ENCODE measurements at places on chromosomes 12 and 14.

- no peak for DNase-seq
Measured at GRCh38 chr12:4505376-4505986, 33.2 kb upstream of the RAD51AP1 start.

DNA sequence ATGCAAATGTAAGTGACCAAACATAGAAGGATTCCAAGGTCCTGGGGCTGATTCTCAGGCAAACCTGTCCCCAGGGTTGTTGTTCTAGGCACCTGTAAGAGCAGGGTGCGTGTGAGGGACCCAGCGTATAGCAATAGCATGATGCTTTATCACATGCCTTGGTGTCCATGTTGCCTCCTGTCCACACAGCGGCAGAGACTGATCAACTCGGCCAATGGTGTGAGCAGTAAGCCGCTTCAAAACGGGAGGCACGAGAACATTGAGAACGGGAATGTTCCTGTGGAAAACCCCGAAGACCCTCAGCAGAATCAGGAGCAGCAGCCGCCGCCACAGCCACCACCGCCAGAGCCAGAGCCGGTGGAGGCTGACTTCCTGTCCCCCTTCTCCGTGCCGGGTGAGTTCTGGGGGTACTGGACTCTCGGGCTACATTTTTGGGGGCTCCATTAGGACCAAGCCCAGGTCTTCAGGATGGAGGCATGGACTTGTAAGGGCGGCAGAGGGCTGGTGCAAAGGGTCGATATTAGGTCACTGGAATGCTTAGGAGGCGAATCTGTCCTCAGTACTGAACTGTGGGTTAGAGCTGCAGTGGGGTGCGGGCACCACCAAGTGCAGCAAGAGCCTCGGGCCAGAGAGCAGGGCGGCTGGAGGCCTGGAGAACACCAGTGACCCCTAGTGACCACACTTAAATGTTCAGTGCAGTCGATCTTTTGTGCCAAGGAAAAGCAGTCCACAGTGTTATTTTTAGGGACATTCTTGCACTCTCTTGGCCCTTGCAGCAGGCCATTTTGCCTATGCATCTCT, 57.2 kb upstream of the RIN3 start:
- peak; percentile 40 for DNase-seq

GRCh38 chr12:46265734-46266133, 3.1 kb downstream of the SLC38A1 start:
- DNase-seq = no peak

- DNase-seq = no peak
Measured at GRCh38 chr12:64675795-64676194, 65.5 kb downstream of the RASSF3 start.

DNA sequence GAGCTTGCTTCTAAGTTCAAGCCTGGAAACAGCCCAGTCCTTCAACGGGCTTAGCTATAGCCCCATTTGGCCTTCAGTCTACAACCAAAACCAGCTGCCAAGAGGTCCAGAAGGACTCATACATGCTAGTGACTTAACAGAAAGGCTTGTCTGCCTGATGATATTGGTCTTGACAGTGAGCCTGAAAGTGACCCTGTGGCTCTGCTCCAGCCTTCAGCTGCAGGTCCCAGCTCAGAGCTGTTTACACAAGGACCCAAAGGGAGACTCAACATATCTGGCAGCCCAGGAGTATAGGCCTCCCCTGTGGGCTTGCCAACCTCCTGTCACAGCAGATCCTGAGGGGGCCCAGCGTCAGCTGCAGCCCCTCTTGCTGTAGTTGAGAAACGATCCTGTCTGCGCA, 27.5 kb downstream of the COX16 start:
- no peak for DNase-seq

DNA sequence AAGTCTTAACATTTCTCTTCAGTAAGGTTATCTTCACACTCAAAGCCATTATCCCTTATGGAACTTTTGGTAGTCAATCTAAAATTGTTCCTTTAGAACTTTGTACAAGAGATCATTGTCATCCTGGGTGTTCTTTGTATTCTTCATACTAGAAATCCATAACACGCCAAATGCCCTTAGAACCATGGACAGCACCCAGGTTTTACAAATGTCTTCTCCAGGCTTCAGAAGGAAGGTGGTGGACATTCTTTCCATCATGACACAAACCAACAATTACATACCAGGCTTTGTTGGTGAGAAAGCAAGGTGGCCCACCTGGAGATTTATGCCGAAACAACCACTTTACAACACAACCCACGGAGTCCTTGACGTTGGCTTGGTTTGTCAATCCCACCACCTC, 365.6 kb upstream of the TBX3 start:
- no peak for DNase-seq

GRCh38 chr14:70139384-70139783, 49.4 kb downstream of the SLC8A3 start:
- no peak for DNase-seq

- DNase-seq = no peak
Measured at GRCh38 chr12:91057368-91058165, at the start of gene KERA. Gene KERA, minus strand, starts transcription at chr12:91058024. Its CDS starts 1,743 bp downstream, at chr12:91056281.

- DNase-seq = peak; percentile 78
Measured at GRCh38 chr14:71143381-71144290, 236.4 kb downstream of the PCNX1 start.

- DNase-seq = no peak
Measured at GRCh38 chr12:41120211-41120610, 67.9 kb upstream of the PDZRN4 start.

DNA sequence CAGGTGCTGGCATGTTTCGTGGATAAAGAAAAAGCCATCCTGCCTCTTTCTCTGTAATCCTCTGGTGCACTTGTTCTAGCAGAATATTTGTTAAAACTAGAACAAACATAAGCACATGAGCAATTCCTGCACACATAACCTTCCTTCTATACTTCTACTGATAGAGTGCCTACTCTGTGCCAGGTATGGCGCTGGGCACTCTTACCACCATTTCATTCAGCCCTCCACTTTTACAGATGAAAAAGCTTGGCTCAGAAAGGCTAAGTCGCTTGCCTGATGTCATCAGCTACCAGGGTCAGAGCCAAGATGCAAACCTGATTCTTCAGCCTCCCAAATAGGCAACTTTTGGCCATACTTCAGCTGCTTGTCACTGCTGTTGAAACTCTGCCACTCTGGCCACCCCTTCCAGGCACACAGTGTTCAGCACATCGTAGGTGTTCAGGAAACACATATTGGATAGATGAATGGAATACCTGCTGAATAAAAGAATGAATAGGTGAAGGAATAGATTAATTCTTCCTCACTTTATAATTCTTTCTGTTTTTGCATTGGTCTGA, 10.0 kb upstream of the C14orf132 start:
- DNase-seq = no peak

GRCh38 chr14:78785265-78785664, 615.1 kb downstream of the NRXN3 start:
- DNase-seq = no peak

DNA sequence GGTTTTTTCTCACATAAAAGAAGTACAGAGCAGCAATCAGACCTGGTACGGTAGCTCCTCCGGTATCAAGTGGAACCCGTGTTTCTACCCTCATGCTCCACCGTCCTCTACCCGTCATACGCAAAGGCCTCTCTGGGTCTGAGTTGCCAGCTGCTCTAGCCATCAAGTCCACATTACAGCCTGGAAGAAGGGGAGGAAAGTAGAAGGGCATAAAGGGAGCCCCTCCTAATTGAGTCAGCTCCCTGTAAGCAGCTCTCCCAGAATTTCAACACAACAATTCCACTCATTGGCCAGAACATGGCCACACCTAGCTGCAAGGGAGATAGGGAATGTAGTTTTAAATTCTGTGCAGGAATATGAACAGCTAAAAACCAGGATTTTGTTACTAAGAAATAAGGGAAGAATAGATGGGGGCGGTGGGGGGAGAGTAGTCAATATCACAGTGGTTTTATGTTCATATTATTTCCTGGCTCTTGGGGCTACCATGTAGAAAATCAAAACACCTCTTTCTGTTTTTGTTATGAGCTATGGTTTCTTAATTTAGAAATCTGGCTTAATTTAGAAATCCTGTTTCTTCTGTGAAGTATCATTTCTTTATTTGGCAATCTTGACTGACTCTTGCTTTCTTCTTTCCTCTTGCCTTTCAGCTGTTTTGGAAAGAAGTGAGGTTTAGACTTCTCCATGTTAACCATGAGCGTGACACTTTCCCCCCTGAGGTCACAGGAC, 103.9 kb downstream of the AKAP6 start:
- no peak for DNase-seq

DNA sequence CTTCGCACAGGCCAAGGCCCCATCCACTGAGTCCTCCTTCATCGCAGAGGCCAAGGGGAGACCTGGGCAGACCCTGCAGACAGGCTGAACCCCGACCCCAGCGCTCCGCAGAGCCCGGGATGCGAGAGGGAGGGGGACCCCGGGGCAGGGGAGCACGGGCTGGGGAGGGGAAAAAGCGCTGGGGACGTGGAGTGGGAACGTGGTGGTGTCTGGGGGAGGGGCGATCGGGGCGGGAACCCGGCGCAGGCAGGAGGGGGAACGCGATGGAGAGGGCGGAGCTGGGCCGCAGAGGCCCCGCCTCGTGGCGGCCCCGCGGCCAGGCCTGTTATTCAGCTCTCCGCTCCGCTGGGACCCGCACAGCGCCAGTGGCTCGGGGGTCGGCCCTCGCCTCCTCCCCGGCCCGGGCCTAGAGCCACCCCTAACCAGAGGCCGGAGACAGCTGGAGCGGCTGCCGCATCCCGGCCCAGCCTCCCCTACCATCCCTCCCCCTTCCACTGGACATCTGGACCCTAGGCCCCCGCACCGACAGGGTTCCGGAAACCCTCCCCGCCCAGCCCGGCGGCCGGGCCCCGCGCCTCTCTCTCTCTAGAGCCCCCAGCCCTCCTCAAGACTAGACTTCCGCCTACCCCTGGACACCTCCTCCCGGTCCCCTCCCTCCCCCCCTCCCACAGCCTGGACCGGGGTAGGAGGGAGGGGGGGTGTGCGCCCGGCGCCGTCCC, at the start of gene ARHGEF25:
Gene ARHGEF25 (plus strand): TSS at position 328 of the 719 bp plus-strand sequence. CDS start 460 bp downstream, outside the sequence.
- peak; percentile 59 for DNase-seq

DNA sequence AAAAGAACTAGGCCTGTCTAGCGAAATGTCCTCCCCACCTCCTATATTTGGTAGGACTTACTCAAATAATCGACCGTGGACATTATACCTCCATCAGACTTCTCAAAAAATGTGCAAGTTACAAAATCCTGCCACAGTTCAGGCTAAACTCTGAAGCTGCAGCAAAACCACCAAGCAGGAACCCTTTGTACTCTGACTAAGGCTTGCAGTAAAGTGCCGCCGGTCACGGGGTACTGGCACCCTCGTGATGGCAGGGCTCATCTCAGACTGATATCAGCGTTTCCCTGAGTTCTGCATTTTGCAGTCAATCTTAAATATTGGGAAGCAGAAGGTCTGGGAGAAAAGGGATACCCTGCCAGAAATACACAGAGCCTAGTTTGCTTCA, 17.1 kb downstream of the SLC11A2 start:
- peak; percentile 90 for DNase-seq

GRCh38 chr14:54257424-54257823, 139.4 kb upstream of the CDKN3 start:
- no peak for DNase-seq

GRCh38 chr12:101592921-101593320, 1.9 kb upstream of the MYBPC1 start:
- no peak for DNase-seq

DNA sequence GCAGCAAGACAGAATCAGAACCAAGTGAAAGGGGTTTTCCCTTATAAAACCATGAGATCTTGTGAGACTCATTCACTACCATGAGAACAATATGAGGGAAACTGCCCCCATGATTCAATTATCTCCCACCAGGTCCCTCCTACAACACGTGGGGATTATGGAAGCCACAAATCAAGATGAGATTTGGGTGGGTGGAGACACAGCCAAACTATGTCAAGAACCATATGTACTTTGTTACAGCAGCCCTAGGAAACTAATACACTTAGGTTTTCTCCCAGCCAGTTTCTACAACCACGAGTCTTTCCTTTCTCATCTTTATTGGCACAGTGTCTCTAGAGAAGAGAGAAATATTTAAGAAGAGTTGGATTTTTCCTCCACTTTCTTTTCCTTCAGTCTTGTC, 72.6 kb downstream of the BTG1 start:
- no peak for DNase-seq

Measured in large intestine (tissue), 12 donors.